ENCODE measurements at places on chromosomes 12 and 14. TPM values are rescaled to one million over a fixed set of nuclear protein-coding genes. Genes with fewer than 3 reads are reported as not detected.

GRCh38 chr12:106118381-106119130, 20.2 kb downstream of the NUAK1 start:
- H3K27ac ChIP-seq: no peak overlapping the region
- H3K36me3 ChIP-seq: no peaks in the 10 kb centered on the region
- H3K4me1 ChIP-seq: no peaks in the 10 kb centered on the region
- H3K4me3 ChIP-seq: no peak overlapping the region

DNA sequence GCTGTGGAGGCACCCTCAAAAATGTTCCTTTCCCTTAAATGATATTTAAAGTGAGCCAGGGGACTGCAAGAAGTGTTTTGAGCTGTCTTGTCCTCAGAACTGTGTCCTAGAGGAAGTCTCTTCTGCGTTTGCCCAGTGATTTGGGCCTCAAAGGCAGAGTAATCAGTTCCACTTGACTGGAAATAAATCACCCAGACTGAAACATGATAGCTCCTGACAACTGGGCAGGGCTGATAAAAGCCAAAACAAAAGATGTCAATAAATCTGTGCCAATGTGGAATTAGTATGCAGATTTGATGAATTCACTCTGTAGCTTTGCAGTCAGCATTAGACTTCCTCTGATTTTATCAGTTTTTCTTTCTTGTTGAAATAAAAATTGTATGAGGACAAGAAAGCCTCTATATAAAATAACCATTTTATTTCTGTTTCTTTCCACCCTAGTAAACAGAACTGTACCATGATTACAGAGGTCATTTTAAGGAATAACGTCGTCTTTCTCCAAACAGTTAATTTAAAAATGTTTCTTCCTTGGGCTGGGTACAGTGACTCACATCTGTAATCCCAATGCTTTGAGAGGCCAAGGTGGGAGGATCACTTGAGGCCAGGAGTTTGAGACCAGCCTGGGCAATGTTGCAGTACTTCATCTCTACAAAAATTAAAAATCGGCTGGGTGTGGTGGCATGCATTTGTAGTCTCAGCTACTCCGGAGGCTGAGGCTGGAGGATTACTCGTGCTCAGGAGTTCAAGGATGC, 180.8 kb downstream of the ERC1 start:
- H3K4me3 ChIP-seq: no peak overlapping the region
- peaks cover 5% of the 10 kb centered on the region for H3K4me1 ChIP-seq
- peaks cover 6% of the 10 kb centered on the region for H3K36me3 ChIP-seq
- DNase-seq: no peak
- no peak overlapping the region for H3K27ac ChIP-seq

GRCh38 chr12:130990034-130990433, 36.3 kb downstream of the ADGRD1 start:
- no peak overlapping the region for H3K4me3 ChIP-seq
- H3K36me3 ChIP-seq: no peaks in the 10 kb centered on the region
- no peak for DNase-seq
- H3K27me3 ChIP-seq: peaks cover 28% of the 10 kb centered on the region

DNA sequence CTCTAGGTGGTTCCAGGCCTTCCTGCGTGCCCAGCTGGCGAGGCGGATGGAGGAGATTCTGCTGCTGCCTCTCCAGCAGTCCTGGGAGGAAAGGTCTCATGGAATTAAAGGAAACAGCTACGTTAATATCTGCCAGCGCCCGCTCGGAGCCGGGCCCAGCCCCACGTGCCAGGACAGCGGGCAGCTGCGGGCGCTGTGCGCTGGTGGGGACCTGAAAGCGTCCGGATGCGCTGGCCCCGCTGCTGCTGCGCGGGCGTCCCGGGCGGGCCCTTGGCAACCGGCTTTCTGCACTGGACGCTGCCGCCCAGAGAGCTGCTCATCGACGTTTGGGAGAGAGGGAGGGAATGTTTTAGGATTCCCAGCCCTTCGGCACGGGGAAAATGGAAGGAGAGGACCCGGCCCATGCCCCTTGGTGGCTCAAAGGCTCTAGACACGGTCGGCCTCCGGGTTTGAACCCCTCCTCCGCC, 8.6 kb upstream of the DYNC1H1 start:
- peaks cover 1% of the 10 kb centered on the region for H3K4me1 ChIP-seq
- H3K36me3 ChIP-seq: no peaks in the 10 kb centered on the region
- no peak overlapping the region for H3K27ac ChIP-seq
- no peak overlapping the region for H3K4me3 ChIP-seq
- DNase-seq: no peak

GRCh38 chr12:33828326-33828725, 194.0 kb upstream of the ALG10 start:
- H3K27ac ChIP-seq: no peak overlapping the region
- H3K36me3 ChIP-seq: no peaks in the 10 kb centered on the region
- no peaks in the 10 kb centered on the region for H3K27me3 ChIP-seq
- no peaks in the 10 kb centered on the region for H3K4me1 ChIP-seq
- DNase-seq: no peak
- H3K4me3 ChIP-seq: no peak overlapping the region

GRCh38 chr12:109540526-109541412, 32.5 kb downstream of the MMAB start:
- H3K36me3 ChIP-seq: peaks cover 5% of the 10 kb centered on the region
- no peak overlapping the region for H3K27ac ChIP-seq
- no peak for DNase-seq
- H3K4me3 ChIP-seq: no peak overlapping the region
- H3K4me1 ChIP-seq: peaks cover 5% of the 10 kb centered on the region

GRCh38 chr12:114287821-114288525, 118.0 kb downstream of the TBX5 start:
- no peak overlapping the region for H3K4me3 ChIP-seq
- H3K36me3 ChIP-seq: no peaks in the 10 kb centered on the region
- no peaks in the 10 kb centered on the region for H3K4me1 ChIP-seq
- DNase-seq: no peak
- H3K27me3 ChIP-seq: no peaks in the 10 kb centered on the region

DNA sequence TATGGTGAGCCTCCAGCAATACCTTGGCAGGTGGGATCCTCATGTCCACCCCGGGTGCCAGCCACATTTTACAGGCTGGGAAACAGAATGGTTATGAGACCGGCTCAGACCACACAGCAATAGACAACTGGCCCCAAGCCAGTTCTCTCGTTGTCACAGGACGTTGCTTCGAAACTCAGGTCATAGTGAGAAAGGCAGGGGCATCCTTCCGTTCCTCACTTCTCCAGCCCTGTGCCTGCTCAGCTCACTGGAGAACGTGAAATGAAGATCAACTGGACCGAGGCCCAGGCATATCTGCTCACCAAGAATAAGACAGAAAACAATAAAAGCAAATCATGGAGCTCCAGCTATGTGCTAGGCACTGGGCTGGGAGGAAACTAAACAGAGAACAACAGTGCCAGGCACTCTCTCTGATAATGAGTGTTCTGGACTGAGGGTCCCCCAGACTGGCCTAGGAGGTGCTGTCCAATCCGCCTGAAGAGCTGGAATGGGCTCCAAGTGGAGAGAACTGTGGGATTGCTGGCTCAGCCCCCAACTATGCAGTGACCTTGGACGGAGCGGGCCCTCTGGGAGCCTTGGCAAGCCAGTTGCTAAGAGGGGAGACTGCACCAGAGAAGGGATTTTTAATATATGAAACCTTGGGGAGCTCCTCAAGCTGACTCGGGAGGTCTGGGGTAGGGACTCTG, 18.8 kb upstream of the FAIM2 start:
- no peaks in the 10 kb centered on the region for H3K36me3 ChIP-seq
- H3K4me3 ChIP-seq: no peak overlapping the region
- H3K27ac ChIP-seq: no peak overlapping the region
- no peaks in the 10 kb centered on the region for H3K4me1 ChIP-seq
- no peaks in the 10 kb centered on the region for H3K27me3 ChIP-seq

- peak overlapping the region; percentile 97 for H3K27ac ChIP-seq
- peaks cover 69% of the 10 kb centered on the region for H3K4me1 ChIP-seq
- DNase-seq: peak; percentile 50
Observed at GRCh38 chr12:6951551-6952120, 480 bp downstream of the PTPN6 start.

DNA sequence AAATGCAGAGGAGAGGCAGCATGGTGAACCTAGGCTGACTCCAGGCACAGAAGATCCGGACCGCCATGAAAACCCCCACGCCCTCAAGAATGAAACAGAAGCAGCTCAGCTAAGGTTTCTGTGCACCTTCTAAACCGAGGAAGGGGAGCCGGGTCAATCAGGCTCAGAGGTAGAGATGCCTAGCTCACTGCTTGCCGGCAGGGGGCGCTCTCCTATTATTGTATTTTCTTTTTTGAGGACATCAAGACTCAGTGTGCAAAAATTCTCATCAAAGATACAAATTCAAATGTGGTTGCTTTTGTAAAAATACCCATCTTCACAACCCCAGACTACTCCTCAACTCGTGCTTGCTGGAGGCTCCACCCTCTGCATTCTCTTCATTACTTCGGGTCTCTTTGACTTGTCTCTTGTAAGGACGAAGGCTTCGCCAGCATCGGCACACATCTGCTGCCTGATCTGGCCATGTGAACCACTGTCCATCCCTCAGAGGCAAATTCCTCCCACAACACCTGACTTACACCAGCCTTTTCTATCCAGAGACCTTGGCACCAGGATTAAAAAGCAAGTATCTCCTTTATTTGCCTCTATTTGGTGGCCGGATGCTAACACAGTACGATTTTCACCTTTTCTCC, 33.4 kb upstream of the RNASE3 start:
- H3K36me3 ChIP-seq: no peaks in the 10 kb centered on the region
- no peak overlapping the region for H3K27ac ChIP-seq
- DNase-seq: peak; percentile 80
- H3K4me1 ChIP-seq: no peaks in the 10 kb centered on the region

- no peak for DNase-seq
- no peaks in the 10 kb centered on the region for H3K27me3 ChIP-seq
- peak overlapping the region; percentile 74 for H3K27ac ChIP-seq
- peaks cover 2% of the 10 kb centered on the region for H3K36me3 ChIP-seq
- H3K4me3 ChIP-seq: peak overlapping the region; percentile 6
Observed at GRCh38 chr12:46430340-46430948, 57.9 kb upstream of the SLC38A2 start.

- H3K36me3 ChIP-seq: no peaks in the 10 kb centered on the region
- no peaks in the 10 kb centered on the region for H3K4me1 ChIP-seq
- H3K27me3 ChIP-seq: peaks cover 11% of the 10 kb centered on the region
Observed at GRCh38 chr12:52214421-52214802, 18.6 kb upstream of the KRT7 start.

DNA sequence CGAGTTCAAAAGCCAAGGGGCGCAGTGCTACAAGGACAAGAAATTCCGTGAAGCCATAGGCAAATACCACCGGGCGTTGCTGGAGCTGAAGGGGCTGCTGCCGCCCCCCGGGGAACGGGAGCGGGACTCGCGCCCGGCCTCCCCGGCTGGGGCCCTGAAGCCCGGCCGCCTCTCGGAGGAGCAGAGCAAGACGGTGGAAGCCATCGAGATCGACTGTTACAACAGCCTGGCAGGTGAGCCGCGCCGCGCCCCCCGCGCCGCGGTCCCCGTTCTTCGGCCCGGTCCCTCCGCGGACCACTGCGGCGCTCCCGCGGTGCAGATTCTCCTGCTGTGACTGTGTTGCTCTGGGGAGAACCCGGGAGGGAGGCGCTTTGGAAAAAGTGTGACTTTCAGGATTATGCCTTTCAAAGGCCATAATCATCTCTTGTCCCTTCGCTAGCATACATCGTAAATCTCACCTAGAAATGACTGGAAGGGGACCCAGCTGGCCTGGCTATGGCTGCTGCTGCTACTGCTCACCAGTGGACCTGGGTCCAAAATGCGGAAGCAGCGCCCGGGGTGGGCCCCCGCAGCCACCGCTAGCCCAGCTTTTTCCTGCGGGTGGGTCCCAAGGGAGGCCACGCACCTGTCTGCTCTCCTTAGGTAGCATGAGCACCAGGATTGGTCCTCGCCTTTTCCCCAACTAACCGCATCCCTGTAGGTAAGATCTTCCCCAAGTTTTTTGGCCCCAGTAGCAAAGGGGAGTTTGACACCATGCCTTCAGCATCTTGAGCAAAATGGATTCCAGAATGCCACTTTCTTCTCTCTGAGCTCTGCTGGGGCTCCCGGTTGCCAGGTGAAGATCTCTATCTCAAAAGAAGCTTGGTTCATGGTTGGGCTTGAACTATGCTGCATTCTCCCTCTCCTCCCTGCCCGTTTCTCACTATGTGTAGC, 853 bp downstream of the TTC9 start:
- peaks cover 50% of the 10 kb centered on the region for H3K4me1 ChIP-seq
- peak overlapping the region; percentile 81 for H3K27ac ChIP-seq
- peak; percentile 59 for DNase-seq
- no peaks in the 10 kb centered on the region for H3K27me3 ChIP-seq

- H3K4me1 ChIP-seq: peaks cover 49% of the 10 kb centered on the region
- no peaks in the 10 kb centered on the region for H3K27me3 ChIP-seq
- no peak for DNase-seq
- no peak overlapping the region for H3K4me3 ChIP-seq
- H3K27ac ChIP-seq: peak overlapping the region; percentile 66
Observed at GRCh38 chr12:95481072-95481471, 7.1 kb downstream of the METAP2 start.

GRCh38 chr12:66244446-66244845, 55.4 kb downstream of the IRAK3 start:
- H3K36me3 ChIP-seq: no peaks in the 10 kb centered on the region
- no peak for DNase-seq
- no peaks in the 10 kb centered on the region for H3K4me1 ChIP-seq
- H3K4me3 ChIP-seq: no peak overlapping the region

- no peak overlapping the region for H3K4me3 ChIP-seq
- no peaks in the 10 kb centered on the region for H3K27me3 ChIP-seq
- peaks cover 43% of the 10 kb centered on the region for H3K36me3 ChIP-seq
- no peak for DNase-seq
Observed at GRCh38 chr12:55822228-55822627, 4.4 kb downstream of the ORMDL2 start.

DNA sequence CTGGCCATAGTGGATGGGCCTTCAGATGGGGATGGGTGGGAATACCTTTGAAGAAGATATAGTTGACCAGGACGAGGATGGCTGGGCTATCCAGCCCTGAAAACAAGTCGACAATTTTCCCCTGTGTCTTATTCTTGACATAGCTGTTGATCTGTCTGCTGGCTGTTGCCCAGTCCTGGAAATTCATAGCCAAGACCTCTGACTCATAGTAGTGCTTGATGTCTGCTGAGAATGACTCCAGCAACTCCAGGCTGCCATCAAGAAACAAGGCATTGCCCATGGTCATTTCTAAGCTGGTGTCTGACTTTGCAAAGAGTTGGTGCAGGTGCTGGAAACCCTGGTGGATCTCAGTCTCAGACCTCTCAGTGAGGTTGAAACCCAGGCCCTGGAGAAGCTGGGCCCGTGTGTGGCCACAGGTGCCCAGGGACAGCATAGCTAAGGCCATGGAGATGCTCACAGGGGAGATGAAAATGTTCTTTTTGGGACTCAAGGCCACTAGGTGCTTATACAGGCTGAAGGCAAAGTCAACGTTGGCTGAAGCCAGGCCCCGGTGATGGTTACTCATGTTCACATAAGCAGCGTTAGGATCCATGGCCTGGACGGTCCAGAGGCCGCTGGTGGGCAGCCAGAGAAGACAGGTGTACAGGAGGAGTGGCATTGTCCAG, 9.0 kb downstream of the SERPINA6 start:
- no peak for DNase-seq
- no peaks in the 10 kb centered on the region for H3K36me3 ChIP-seq
- no peak overlapping the region for H3K27ac ChIP-seq
- no peaks in the 10 kb centered on the region for H3K27me3 ChIP-seq
- H3K4me1 ChIP-seq: no peaks in the 10 kb centered on the region

The AQP6 gene
- total RNA-seq: not detected

The KRT6C gene
- not detected for total RNA-seq

The LTBP2 gene
- 0.10 TPM for total RNA-seq

The ERP27 gene
- 1.5 TPM for total RNA-seq

The TCL1A gene
- total RNA-seq: not detected

The PNN gene
- total RNA-seq: 88.8 TPM

The SALL2 gene
- total RNA-seq: 4.4 TPM

The CELA1 gene
- total RNA-seq: 0.24 TPM

The RPS6KA5 gene
- total RNA-seq: 18.8 TPM

The MYF6 gene
- not detected for total RNA-seq

The M6PR gene
- total RNA-seq: 164 TPM

The FRMD6 gene
- 3.2 TPM for total RNA-seq
